ENCODE measurements at places on chromosomes 5 and 9.

DNA sequence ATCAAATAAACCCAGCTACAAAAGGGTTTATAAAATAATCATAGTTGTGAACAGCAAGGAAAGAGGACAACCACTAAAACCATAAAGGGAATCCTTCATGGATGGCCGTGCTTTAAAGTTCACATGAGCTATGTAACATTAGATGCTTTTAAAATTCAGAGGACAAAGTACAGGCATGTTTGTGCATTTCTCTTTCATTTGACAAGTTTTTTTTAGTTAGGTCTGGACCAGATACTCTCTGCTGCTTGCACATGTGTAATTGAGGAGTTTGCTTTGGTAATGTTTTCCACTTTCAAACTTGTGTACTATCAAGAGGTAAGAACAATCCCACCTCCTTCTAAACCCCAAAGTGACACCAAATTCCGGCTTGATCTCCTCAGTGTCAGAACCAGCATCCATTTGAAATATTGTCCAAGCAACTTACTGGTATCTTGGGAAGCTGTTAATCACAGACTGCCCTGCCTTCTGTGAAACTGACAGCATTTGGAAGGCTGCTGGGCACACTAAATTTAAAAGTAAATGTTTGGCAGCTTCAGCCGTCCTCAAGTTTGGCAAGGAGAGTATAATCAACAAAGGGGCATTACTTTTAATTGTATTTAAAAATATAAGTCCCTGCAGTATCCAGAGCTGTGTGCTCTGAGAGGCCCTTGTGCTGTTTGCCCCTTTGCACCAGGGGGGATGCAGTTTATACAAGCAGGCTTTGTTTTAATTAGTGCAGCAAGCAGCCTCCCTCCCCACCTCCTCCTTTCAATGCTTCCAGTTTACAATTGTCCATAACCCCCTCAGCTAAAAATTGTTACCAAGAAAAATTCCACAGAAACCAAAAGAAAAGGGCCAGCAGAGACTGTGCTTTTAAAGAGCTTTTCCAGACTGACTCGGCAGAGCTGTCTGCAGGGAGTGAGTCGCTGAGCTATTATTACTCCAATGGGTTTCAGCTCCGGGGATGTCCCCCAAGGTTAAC lies 328.3 kb upstream of the MPDZ start:
- DNase-seq = no peak

- no peak for DNase-seq
These were observed 110.4 kb upstream of the GRHPR start for GRCh38 chr9:37311938-37312708.

GRCh38 chr9:105238302-105238701 lies 6.1 kb upstream of the SLC44A1 start:
- DNase-seq = no peak

GRCh38 chr5:157253547-157253946 lies 12.4 kb upstream of the CYFIP2 start:
- DNase-seq = no peak

- DNase-seq = no peak
These were observed 120.8 kb downstream of the ENC1 start for GRCh38 chr5:74519679-74520078.

DNA sequence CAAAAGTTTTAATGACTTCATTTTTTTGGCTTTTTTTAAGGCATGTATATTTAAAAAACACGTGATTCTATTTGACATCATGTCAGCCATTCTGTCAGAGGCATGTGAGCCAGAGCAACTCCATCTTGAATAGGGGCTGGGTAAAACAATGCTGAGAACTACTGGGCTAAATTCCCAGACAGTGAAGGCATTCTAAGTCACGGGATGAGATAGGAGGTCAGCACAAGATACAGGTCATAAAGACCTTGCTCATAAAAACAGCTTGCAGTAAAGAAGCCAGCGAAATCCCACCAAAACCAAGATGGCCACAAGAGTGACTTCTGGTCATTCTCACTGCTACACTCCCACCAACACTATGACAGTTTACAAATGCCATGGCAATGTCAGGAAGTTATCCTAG lies 1000.6 kb upstream of the DMAC1 start:
- no peak for DNase-seq

GRCh38 chr9:131275332-131276093 lies 797 bp downstream of the FAM78A start:
- DNase-seq = peak; percentile 31

DNA sequence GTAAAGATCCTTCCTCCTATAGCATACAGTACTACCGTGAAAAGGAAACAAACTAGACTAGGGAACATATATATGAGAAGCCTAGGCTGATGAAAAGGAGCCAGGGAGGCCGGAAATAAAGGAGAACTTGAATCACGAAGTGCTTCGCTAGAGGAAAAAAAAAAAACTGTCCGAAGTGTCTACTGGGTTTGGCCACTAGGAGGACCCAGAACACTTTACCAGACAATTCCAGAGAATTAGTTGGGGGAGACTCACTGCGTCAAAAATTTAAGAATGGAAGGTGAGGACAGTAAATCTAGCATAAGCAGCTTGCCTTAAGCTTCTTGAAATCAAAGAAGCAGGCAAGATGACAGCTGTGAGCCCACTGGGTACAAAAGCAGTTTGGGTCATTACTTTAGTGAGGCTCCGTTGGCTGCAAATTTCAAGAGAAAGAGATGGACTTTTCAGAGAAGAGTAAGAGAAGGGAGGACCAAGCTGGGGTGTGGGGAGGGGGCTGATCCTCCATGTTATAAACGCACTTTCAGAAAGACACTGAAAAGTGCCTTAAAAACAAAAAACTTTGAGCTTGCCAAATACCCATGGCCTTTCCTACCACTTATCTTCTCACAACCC lies 47.4 kb downstream of the P4HA2 start:
- DNase-seq = no peak

DNA sequence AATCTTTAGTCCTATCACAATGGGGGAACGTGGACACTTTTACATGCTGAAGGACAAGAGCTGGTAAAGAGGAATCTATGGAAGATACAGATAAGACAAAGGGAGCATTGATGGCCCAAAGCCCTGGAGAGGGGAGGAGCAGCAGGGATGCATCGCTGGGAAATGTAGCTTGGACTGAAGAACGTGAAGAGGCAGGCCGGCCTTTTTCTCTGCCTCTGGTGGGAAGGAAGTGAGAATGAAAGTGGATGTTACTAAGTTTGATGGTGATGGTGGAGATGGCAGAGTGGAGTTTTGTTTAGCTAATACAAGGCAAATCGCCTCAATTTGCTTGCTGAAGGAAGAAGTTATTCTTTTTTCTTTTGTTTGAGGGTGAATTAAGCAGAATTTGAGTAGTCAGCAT lies 124.6 kb upstream of the TAF11L2 start:
- no peak for DNase-seq

GRCh38 chr9:133294257-133294656 lies 19.3 kb upstream of the ABO start:
- DNase-seq = no peak

GRCh38 chr9:136944212-136944518 lies 373 bp downstream of the FBXW5 start:
- DNase-seq = no peak

DNA sequence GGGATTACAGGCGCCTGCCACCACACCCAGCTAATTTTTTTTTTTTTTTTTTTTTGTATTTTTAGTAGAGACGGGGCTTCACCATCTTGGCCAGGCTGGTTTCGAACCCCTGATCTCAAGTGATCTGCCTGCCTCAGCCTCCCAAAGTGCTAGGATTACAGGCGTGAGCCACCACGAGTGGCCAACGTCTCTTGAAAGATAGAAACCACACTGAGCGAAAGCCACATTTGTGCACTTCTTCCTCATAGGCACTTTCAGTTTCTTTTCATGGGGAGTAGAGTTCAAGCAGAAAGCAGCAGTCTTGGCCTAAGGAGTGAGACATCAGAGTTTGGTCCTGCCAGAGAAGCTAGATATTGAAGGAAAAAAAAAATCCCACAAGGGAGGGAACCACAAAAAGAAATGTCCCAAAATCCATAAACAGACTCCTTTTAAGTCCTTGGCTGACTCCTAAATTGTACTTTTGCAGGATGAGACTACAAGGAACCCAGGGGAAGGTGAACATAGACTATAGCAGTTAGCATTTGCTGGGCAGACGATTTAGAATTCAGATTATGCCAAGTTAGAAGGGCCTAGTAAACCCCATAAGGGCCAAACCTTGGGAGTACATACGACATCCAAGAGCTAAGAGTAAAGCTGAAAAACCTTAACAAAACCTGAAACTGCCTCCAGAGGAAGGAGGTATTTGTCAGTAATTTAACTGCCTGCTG lies 43.9 kb upstream of the GLIPR2 start:
- DNase-seq = peak; percentile 48

GRCh38 chr5:72611118-72611730 lies 104.0 kb upstream of the ZNF366 start:
- peak; percentile 21 for DNase-seq

DNA sequence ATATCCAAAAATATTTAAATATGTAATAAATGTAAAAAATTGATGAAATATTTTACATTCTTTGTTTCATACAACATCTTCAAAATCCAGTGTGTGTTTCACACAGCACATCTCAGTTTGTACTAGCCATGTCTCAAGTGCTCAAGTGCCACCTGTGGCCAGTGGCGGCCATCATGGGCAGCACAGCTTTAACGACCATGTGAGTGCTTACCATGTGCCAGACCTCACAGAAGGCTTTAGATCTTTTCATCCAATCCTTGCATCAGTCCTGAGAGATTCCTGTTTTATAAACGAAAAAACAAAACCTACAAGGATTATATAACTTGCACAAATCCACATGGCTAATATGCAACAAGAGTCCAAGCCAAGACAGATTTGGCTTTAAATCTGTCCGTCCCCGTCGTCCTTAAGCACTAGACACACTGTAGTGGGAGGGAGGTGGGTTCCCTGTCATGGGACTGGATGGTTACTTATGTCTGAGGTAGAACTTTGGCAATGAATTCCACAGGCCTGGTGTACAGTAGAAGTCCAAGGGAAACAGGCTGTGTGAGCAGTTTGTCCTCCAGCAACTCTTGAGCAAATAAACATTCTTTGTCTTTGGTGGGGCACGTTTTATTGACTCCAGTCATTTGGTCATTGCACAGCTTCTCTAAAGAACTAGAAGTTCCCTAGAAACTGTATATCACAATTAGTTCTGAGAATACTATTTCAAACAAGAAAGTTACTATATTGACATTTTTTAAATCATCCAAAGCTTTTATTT lies 25.0 kb upstream of the F2R start:
- no peak for DNase-seq

DNA sequence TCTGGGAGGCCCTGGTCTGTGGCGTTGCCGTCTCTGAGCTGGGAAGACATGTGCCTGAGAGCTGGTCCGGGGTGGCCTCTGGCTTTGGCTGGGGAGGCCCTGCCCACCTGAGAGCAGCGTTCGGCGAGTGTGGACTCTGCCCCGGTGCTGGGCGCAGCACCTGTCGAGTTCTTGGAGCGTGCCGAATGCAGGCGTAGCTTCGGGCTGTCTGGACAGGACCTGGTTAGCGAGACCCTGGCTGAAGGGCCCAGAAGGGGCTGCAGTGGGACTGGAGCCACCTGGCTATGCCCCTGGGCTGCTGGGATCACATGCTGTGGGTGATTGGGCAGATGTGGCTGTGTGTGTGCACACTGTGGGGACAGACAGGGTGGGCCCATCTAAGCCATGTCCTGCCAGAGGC lies 56.5 kb downstream of the RXRA start:
- no peak for DNase-seq

DNA sequence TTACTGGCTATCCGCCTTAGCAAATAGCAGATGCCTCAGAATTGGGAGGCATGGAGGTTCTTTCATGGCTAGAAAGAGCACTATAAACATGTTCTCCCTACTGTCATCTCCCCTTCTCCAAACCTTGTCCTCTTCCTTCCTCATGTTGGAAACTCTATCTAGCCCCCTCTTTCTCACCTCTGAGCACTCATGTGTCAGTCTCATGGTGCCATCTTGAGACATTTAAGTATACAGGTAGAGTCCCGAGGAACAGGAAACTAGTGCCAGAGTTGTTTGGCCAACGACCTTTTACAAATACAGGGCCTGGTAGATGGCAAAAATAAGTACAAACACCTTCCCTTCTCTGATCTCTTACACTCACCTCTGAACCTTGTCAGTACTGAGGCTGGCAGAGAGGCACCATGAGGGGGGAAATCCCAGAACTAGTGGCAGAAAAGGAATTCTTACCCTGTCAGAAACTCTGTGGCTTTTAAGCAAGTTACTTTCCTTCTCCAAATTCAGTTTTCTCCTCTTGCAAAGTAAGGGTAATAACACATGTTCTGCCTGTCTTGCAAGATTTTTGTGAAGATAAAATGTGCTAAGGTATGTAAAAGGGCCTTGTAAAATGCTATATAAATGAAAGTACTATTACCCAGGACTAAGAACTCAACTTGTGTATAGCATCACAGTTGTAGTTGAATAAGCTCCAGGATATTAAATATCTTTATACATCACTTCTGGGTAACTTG lies 94.1 kb upstream of the SNX2 start:
- DNase-seq = no peak

DNA sequence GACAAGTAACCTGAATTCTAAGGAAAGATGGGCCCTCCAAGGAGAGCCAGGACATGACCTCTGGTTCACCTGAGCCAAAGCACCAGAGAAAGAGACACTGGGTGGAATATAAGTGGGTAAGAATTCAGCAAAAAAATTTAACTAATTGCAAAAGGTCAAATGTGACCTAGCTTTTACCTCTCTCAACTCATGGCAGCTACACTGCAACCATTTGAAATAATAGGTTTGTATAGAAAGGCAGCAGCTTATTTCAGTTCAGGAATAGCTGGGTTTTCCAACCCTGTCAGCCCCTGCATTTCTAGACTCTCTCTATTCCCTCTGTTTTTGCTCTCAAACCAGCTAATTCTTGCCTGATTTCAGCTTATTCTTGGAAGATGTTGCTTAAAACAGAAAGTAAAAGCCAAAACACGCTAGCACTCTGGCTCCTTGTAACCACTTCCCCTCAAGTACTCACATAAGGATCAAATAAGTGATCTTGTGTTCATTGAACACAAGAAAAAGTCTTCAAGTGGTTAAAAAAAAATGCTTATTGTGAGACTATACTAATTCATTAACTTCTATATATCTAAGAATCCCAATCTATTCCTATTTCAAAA lies 101.1 kb upstream of the NR4A3 start:
- DNase-seq = peak; percentile 25

DNA sequence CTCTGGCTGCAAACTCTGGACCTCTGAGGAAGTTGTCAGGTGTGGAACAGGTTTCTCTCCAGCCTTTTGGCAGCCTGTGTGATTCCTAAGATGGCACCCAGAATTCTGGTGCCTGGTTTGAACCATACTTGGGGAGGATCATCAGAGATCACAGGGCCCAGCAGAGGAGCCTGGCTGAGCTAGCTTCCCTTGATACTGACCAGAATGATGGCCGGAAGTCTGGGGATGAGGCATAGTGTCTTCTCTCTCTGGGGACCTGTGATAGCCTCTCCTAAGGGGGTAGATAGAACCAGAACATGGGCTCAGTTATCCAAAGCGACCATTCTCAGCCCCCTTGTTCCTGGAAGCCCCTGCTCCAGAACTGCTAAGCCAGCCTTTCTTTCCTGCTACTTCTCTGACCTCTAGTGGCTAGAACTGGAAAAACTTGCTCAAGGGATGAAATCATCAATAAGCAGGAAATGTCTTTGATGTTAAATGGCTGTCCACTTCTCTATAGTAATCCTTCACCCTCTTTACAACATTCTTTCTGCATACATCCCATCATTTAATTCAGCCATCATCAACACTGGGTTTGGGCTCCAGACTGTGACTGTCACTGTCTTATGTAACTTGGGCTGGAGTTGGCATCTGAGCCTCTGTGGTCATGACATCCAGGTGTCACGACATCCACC lies 55.1 kb downstream of the C9orf152 start:
- peak; percentile 32 for DNase-seq

GRCh38 chr5:144028636-144029035 lies 141.8 kb downstream of the YIPF5 start:
- DNase-seq = no peak

GRCh38 chr9:127078336-127078735 lies 44.1 kb downstream of the ANGPTL2 start:
- no peak for DNase-seq

GRCh38 chr5:58066557-58066956 lies 393.3 kb downstream of the PLK2 start:
- DNase-seq = no peak

All from CD4-positive, alpha-beta memory T cell (primary cell).